ENCODE measurements at places on chromosomes 16 and 17. TPM values are rescaled to one million over a fixed set of nuclear protein-coding genes. Genes with fewer than 3 reads are reported as not detected.

HOXB13 gene
- total RNA-seq, result not detected

CCDC78 gene
- total RNA-seq, result 1.6 TPM

HELZ gene
- total RNA-seq, result 33.5 TPM

KRT33A gene
- total RNA-seq, result not detected

SLFN14 gene
- total RNA-seq, result not detected

CCL5 gene
- total RNA-seq, result 1.6 TPM

FLII gene
- total RNA-seq, result 198 TPM

KRTAP3-2 gene
- total RNA-seq, result not detected

OR2C1 gene
- not detected for total RNA-seq

KRT28 gene
- not detected for total RNA-seq

OR1A1 gene
- not detected for total RNA-seq

PPL gene
- 24.6 TPM for total RNA-seq

TBC1D3H gene
- not detected for total RNA-seq

KRT25 gene
- not detected for total RNA-seq

CNEP1R1 gene
- total RNA-seq, result 74.4 TPM

KRT222 gene
- not detected for total RNA-seq

RGS11 gene
- 5.2 TPM for total RNA-seq

HSF4 gene
- 5.8 TPM for total RNA-seq

SOX9 gene
- 36.3 TPM for total RNA-seq

ITGAD gene
- total RNA-seq, result not detected

ICAM2 gene
- total RNA-seq, result 31.8 TPM

TAX1BP3 gene
- 255 TPM for total RNA-seq

SCARF1 gene
- total RNA-seq, result 0.54 TPM

KRTAP4-1 gene
- total RNA-seq, result not detected

LYZL6 gene
- total RNA-seq, result not detected

IL17C gene
- not detected for total RNA-seq

TEDC2 gene
- 1.3 TPM for total RNA-seq

KCNAB3 gene
- not detected for total RNA-seq

NPIPB5 gene
- 17.0 TPM for total RNA-seq

CCDC144A gene
- total RNA-seq, result not detected

KRT23 gene
- not detected for total RNA-seq
